ENCODE measurements at places on chromosomes 2 and 18. TPM values are rescaled to one million over a fixed set of nuclear protein-coding genes. Genes with fewer than 3 reads are reported as not detected.

DNA sequence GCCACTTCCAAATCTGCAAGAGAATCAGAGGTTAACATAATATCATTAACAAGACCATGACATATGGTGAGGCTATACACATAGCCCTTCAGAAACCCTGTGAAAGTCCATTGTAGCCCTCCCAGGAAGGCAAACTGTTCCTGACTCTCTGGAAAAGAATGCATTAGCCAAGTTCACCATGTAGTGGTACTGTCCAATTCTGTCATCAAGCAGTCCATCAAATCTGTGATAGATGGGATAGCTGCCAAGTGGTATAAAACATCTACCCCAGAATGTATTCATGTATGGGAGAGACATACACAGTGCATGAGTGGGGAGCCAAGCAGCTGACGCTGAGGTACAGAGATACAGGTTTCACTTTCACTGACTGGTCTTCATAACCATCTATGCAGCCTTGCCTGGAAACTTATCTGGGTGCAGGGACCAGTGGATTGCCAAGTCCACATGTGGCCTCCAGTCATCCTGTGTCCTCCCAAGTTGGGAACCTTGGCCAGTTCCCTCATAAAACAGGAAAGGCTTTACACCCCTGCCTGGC, 281.1 kb downstream of the MBD2 start:
- no peaks in the 10 kb centered on the region for H3K27me3 ChIP-seq
- no peaks in the 10 kb centered on the region for H3K36me3 ChIP-seq
- H3K4me3 ChIP-seq: no peak overlapping the region
- no peak overlapping the region for H3K27ac ChIP-seq
- DNase-seq: no peak

- peak overlapping the region; percentile 64 for H3K27ac ChIP-seq
- H3K4me1 ChIP-seq: no peaks in the 10 kb centered on the region
- H3K4me3 ChIP-seq: peak overlapping the region; percentile 50
- H3K36me3 ChIP-seq: peaks cover 2% of the 10 kb centered on the region
- no peaks in the 10 kb centered on the region for H3K27me3 ChIP-seq
Measured at GRCh38 chr18:49563130-49563540, 1.3 kb downstream of the LIPG start.

DNA sequence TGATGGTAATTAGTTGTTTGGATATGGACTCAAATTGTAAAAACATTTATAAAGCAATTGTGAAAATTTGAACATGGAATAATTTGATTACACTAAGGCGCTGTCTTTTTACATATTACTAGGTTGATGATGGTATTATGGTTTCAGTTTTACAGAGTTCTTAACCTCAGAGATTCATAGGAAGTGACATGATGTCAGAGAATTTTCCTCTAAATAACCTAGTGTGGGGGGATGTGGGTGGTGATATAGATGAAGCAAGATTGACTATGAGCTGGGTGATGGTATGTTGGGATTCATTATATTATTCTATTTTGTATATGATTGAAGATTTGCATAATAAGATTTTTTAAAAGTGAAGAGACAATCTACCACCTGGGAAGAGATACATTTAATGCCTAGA, 45.9 kb upstream of the ATP5MC3 start:
- H3K27ac ChIP-seq: no peak overlapping the region
- no peaks in the 10 kb centered on the region for H3K27me3 ChIP-seq
- no peaks in the 10 kb centered on the region for H3K36me3 ChIP-seq

DNA sequence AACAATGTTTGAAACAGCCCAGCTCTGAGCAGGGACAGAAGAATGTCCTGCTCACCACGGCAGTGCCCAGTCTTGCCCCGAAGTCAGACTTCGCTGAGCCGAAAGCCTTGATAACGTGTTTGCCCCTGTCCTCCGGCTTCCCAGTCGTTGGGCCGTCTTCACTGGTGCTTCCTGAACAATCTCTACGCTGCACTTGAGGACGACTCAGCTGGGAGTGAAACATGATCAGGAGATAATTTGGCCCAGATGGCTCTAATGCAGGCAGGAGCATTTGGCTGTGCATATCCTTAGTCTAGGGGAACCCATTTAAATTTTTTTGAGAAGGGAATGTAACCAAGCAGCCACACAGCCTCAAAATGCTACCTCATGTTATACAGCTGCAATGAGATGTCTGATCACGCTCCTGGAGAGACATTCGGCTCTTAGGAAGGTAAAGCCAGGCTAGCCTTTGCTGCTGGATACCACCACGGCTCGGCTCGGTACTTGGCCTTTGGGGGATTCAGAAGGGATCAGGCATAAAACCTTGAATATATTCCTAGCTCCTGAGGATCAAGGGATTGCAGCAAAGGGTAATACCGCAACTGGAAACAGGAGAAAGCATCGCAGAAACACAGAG, 43.6 kb downstream of the FECH start:
- no peak overlapping the region for H3K27ac ChIP-seq
- no peak for DNase-seq
- peaks cover 18% of the 10 kb centered on the region for H3K4me1 ChIP-seq
- H3K4me3 ChIP-seq: no peak overlapping the region

The DSG1 gene
- total RNA-seq: 0.43 TPM

The CRYGC gene
- total RNA-seq: not detected

The CPO gene
- not detected for total RNA-seq

The TSGA10 gene
- total RNA-seq: 4.2 TPM

The NPPC gene
- not detected for total RNA-seq

The GRHL1 gene
- 4.6 TPM for total RNA-seq
